ENCODE measurements at places on chromosomes 13 and 19. TPM values are rescaled to one million over a fixed set of nuclear protein-coding genes. Genes with fewer than 3 reads are reported as not detected.

CCNA1 gene
- polyA plus RNA-seq: 0.70 TPM

SMIM24 gene
- polyA plus RNA-seq: 532 TPM

TMEM238 gene
- polyA plus RNA-seq: 0.91 TPM

ZNF700 gene
- 13.1 TPM for polyA plus RNA-seq

CYSLTR2 gene
- polyA plus RNA-seq: 0.41 TPM

ARRDC5 gene
- polyA plus RNA-seq: not detected
